ENCODE measurements at places on chromosomes 3 and 15.
A peak's percentile ranks its signal among the peaks of the same experiment; 100 is the strongest.

GRCh38 chr3:53240989-53241972 lies 14.5 kb downstream of the TKT start:
- DNase-seq = no peak

GRCh38 chr3:49422379-49423248 lies at the start of gene AMT:
Gene AMT (minus strand): TSS chr3:49422473. CDS start chr3:49422450, 23 bp downstream.
- no peak for DNase-seq

GRCh38 chr3:52218454-52218853 lies 7.0 kb downstream of the TLR9 start:
- DNase-seq = no peak

- no peak for DNase-seq
Observed at GRCh38 chr3:116242825-116243224, 202.5 kb downstream of the LSAMP start.

- no peak for DNase-seq
Observed at GRCh38 chr3:36295296-36295695, 85.0 kb upstream of the STAC start.

GRCh38 chr3:149767720-149768119 lies 15.4 kb upstream of the COMMD2 start:
- no peak for DNase-seq

GRCh38 chr3:126941721-126942270 lies 41.1 kb upstream of the PLXNA1 start:
- DNase-seq = no peak

GRCh38 chr15:41985236-41986160 lies 13.1 kb upstream of the EHD4 start:
- DNase-seq = no peak

- no peak for DNase-seq
Observed at GRCh38 chr3:56956906-56957305, 103.6 kb upstream of the SPATA12 start.

DNA sequence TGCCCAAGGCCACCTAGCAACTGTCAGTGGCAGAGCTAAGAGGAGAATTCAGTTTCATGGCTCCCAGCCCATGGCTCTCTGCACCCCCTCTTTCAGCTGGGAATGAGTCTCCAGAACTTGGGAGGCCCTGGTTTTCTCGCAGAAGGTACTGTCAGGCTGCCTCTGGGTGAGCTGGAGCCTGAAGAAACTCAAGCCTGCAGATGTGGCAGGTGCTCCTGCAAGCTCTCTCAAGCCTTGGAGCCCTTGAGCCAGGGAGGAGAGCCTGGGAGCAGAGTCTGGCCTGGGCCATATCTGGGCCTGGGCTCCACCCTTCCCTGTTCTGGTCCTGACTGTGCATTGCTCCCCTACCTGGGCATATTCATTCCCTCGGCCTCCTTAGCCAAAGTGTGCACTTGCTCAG lies 74.4 kb upstream of the TLE3 start:
- DNase-seq = no peak

GRCh38 chr15:67092752-67093503 lies 27.5 kb downstream of the SMAD3 start:
- no peak for DNase-seq

DNA sequence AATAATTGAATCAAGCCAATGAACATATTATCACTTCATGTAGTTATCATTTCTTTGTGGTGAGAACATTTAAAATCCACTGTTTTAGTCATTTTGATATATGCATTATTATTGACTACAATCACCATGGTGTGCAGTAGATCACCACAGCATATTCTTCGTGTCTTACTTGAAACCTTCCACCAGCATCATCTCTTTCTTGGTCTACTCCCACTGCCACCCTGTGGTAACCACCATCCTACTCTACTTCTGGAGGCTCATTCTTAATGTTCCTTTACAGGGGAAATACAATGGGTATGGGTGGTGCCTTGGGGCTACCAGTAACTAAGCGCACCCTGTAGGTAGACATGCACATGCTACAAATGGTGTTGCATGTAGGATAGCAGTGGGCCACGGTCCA lies 25.4 kb downstream of the PXK start:
- DNase-seq = no peak

GRCh38 chr3:37310666-37311050 lies 136.3 kb upstream of the LRRFIP2 start:
- no peak for DNase-seq

DNA sequence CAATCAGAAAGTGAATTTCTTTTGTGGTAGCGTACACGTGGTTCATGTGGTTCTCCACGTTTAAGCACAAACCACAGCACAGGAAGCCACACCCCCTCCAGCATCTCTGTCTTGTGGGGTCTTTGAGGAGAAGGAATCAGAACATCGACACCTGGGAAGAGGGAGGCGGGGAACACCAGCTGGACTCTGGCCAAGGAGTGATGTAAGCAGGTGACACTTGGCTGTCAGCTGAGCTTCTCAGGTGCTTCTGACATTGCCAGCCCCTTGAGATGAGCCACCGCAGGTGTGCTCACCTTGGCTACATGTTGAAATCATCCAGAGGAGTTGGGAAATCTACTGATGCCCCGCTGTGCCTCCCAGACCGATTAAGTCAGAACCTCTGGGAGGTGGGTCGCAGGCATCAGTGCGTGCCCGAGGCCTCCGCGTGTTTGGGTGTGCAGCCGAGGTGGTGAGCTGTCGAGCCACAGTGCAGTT lies 85.0 kb downstream of the FAM81A start:
- peak; percentile 22 for DNase-seq

- DNase-seq = no peak
Observed at GRCh38 chr3:141477224-141477623, 9.6 kb upstream of the RASA2 start.

DNA sequence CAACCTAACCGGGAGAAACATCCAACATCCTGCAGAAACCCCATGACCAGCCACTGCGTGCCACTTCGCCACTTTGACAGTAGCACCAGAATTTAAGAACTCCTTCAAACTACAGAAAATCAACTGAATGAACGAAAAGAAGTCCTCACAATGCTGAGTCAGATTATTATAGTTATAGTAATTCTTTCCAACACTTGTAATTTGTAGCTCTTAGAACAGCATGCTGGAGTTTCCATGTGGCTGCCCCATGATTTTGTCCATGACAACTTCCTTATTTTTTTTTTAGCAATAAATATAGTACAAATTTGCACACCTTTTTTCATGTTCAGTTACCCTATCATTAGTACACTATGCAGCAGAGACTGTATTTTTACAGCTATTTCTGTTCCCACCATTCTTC lies 26.1 kb upstream of the SSR3 start:
- DNase-seq = no peak

GRCh38 chr15:57146506-57147201 lies 228.2 kb downstream of the TCF12 start:
- DNase-seq = no peak

DNA sequence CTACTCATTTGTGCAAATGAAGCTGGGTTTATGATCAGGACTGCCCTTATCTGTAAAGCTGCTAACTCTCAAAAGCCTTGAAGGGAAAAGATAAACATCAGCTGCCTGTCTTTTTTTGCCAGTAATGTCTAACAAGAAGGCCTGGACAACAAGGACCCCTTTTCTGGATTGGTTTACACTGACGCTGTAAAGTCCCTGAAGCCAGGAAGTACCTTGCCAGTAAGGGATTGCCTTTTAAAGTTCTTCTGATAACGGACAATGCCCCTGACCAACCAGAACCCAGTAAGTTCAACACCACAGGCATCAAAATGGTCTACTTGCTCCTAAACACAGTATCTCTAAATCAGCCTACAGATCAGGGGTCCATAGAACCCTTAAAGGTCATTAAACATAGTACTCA lies 178.0 kb downstream of the PCCB start:
- no peak for DNase-seq

- DNase-seq = no peak
Observed at GRCh38 chr3:8482263-8482662, 19.4 kb upstream of the LMCD1 start.

- DNase-seq = no peak
Observed at GRCh38 chr3:144763878-144764454, 792.3 kb downstream of the DIPK2A start.

- no peak for DNase-seq
Observed at GRCh38 chr3:188365988-188366698, 212.2 kb downstream of the LPP start.

- DNase-seq = no peak
Observed at GRCh38 chr3:186746008-186746407, 28.8 kb downstream of the KNG1 start.

DNA sequence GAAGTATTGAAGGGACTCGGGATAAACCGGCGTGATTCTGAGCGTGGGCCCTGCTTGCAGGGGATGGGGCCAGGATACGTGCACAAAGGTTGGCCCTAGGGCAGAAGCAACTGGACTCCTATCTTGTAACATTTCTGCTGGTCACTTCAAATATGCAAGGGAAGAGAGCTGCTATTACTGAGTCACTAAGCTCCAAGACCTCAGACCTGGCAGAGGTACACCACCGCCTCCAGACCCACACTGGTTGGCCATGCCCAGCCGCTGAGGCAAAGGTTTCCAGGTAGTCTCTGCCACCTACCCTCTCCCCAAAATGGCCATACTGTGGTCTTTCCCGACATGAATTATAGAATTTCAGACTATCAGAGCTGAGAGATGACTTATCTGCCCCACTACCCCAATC lies 13.4 kb upstream of the STRA6 start:
- no peak for DNase-seq

DNA sequence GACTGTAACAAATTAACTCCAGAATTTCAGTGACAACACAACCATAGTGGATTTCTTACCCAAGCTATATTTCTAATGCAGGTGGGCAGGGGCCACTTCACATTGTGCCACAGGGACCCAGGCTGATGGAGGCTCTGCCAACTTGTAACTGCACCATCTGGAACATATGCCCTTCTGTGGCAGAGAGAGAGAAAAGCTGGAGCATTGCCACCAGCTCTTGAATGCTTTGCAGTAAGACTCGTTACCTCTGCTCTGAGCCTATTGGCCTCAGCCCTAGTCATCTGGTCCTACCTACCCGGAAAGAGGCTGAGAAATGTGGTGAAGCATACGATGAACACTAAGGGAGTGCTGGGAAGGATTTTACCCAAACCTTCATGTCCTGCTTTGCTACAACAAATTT lies 587.1 kb downstream of the ZNF385D start:
- no peak for DNase-seq

- no peak for DNase-seq
Observed at GRCh38 chr3:147119989-147120388, 286.4 kb downstream of the ZIC4 start.

DNA sequence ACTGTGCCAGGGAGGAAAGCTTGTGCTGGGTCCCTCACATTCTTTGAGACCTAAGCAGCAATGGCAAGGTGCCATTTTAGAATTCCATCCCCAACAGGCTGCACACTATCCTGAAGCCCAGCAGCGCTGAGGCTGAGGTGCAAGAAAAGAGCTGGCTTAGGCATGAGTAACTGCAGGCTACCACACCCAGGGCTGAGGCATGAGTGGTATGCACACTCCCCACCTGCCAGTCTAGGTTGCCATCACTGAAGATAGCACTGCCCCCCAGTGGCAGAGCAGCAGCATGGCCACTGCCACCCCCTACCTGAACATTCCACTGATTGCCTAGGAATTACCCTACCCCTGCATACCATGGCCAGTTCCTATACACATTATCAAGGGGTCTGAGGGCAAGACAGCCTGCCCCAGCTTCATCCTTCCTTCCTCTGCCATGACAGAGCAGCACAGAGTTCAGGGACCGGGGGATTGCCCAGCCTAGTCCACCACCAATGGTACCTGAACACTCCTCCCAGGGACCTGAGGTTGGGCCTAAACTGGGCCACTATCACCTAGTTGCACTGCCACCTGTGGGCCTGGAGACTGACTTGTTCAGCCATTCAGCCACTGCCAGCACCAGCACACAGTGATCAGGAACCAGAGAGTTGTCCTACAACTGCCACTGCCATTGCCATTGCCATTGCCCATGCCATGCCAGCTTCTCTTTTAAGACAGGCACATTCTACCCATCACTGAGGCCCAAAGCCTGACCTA lies 129.8 kb downstream of the SATB1 start:
- DNase-seq = no peak

DNA sequence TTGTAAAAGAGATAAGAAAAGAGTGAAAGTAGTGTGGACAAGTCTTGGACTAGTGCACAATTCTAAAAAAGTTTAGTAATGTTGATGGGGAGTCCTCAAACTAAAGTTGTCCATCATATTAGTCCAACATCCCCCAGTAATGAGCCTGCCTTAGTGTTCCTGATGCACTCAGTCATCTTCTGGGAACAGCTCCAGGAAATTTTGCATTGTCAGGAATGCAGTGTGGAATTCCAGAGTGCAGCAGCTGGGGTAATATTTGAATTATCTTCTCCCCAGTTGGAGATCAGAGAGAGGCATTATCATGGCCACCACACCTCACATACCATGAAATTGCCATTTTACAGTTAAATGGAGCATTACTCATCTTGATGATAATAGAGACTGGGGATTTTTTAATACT lies 528.8 kb upstream of the NAALADL2 start:
- no peak for DNase-seq

GRCh38 chr3:48472673-48472922 lies 26.1 kb downstream of the ATRIP start:
- DNase-seq = no peak

- no peak for DNase-seq
Observed at GRCh38 chr3:122612696-122613095, 35.2 kb downstream of the PARP15 start.

DNA sequence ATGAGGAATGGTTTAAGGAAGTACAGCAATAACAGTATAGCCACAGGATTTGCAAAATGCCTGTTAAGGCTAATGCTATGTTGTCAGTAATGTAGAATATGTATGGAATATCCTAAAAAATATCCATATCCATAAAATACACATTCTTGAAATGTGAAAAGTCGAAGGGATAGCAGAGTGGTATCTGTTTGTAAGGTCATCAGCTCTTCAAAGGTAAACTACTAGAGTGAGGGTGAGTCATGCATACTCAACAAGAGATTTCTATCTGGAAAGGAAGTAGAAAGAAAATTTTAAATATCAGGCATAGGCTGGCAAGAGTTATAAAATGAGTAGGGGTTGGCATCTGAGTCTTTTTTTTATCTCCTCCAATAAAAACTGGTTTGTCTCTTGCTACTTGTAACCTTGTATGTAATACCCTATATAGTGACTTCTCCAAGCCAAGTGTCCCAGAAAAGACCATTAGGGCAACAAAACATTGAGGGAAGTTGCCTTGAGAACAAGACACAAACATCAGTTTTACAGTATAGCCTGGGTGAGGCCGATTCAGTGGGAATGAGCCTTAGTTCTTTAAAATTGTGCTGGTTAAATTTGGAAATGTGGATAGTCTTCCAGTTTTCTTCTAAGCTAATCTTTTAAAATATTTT lies 103.1 kb downstream of the SPATA16 start:
- no peak for DNase-seq

- no peak for DNase-seq
Observed at GRCh38 chr3:138078901-138079344, 36.5 kb downstream of the DZIP1L start.

GRCh38 chr15:36221992-36222391 lies 357.4 kb upstream of the CDIN1 start:
- DNase-seq = no peak
